ENCODE measurements at places on chromosomes 16 and 17.

DNA sequence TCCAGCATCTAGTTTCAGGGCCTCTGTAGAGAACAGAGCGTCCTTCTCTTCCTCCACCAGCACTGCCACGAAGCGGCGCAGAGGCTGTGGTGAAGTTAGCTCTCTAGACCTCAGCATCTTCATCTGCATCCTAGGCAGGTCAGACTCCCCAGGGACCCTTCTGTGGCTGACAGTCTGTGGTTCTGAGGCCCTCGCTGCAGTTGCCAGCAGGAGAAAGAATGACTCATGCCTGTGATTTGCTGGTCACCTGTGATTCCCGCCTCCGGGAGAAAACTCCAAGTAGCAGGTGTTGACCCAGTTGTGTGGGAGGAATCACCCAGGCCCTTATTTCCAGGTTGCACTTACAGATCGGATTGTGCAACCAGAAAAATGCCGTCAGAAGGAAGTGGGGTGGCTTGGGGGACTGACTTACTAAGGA is 117.3 kb upstream of the CACNG5 start:
- DNase-seq = no peak

- DNase-seq = no peak
These were observed 169.2 kb downstream of the HAPSTR1 start for GRCh38 chr16:9260666-9261065.

DNA sequence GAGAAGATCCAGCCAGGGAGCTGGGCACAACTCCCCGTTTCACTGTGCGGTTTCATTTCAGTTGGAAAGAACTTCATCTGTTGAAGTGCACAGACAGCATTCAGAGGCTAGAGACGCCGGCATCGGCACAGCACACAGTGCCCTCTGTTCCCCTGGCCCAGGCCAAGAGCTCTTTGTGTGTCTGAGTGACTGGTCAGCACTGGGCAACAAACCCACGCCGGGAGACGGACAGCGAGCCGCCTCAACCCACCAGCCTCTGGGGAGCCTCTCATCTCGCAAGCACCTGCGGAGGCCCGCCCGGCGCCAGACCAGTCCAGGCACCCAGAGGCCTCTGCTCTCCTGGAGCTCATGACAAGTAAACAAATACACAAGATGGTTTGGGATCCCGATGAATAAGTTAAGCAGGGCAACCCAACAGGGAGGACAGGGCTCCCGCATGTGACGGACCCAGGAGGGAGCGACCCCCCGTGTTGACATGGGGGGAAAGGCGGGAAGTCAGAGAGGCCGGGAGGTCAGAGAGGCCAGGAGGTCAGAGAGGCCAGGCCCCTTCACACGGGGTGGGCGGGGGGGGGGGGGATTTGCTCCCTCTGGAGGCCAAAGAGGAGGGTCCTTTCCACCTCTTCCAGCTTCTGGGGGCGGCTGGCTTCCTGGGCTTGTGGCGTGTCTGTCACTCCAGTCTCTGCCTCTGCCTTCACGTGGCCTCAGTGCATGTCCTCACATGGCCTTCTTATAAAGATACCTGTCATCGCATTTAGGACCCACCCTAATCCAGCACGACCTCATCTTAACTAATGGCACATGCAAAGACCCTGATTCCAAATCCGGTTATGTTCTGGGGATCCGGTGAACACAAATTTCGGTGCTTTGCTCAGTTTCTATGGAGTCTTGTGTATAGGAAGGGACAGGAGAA is 25.8 kb upstream of the KLHDC4 start:
- no peak for DNase-seq

DNA sequence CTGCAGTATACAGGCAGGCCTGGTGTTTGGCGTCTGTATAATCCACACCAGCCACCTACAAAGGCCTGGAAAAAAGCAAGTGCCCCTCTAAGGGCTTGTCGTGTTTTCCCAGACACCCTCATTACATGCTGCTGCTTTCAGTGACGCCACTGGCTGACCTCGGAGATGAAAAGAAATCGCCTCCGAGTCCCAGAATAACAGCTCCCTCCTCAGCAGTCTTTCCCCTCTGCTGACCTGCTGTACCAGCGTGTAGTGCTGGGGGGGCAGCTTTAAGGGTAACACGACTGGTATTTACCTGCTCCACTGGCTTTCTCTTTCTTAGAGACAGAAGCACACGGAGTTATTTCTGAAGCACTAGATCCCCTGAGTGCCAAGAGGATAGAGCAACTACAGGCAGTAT is 296.8 kb downstream of the GRIN2A start:
- no peak for DNase-seq

- no peak for DNase-seq
These were observed 55.1 kb downstream of the PLD6 start for GRCh38 chr17:17151055-17151454.

DNA sequence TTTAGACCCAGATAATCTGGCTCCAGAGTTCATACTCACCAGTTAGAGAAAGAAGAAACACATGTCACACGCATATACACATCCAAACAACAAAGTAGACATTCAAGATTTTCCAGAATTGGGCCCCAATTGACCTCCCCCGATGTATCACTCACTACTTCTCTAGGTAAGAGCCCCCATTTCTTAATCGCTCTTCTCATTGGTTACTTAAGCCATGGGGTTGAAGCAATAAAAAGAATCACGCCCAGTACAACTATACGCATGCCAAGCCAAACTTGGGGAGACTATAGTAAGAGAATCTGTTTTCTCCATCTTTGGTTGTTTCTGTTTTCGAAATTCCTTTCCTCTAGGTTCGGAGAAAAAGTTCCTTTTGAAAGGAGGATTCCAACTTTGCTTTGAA is 565 bp downstream of the DDX52 start:
- no peak for DNase-seq

- DNase-seq = no peak
These were observed 218.2 kb downstream of the WWOX start for GRCh38 chr16:78317564-78318240.

DNA sequence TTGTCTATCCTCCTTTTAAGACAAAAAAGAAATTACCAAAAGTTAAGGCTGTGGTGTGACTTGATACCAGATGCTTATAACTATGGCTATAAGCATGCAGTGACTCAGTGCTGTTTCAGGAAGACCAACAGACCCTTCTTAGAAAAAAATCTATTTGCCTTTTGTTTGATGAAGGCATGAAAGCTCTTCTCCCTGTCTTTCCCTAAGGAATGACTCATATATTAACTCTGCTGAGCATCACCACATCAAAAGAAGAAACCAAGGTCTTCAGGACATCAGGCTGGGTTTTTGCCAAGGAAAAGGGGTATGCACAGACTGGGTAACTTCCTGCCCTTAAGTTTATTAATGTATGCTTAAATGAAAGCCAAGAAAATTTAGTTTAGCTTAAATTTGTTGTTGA is 47.1 kb downstream of the VMP1 start:
- DNase-seq = no peak

GRCh38 chr16:78100112-78100467 is 636 bp downstream of the WWOX start:
- DNase-seq = no peak

- DNase-seq = no peak
These were observed 5.0 kb upstream of the EFTUD2 start for GRCh38 chr17:44904001-44904984.

Measured in NCI-H1436 treated with DMSO at 0.1 percent for 48 hours (cell line).